ENCODE measurements at places on chromosomes 1 and 21. TPM values are rescaled to one million over a fixed set of nuclear protein-coding genes. Genes with fewer than 3 reads are reported as not detected.

Gene TNFRSF18
- total RNA-seq: 0.61 TPM

Gene FCRL6
- not detected for total RNA-seq

DNA sequence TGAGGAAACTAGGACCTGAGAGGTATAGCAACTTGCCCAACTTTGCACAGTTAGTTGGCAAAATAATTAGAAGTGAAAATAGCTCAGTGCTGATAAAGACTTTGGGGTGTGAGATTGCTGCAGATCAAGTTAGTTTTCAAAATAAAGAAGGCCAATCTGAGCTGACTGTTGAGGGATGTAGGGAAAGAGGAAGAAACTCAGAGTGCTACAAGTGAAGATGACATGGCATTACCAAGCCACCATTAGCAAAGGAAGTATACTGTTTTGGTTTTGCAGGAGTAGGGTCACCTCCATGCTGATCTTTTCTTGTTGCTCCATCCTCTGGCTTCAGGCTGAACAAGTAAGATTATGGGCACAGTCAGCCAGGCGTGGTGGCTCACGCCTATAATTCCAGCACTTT, 78.7 kb upstream of the ADAM30 start:
- H3K27me3 ChIP-seq: no peaks in the 10 kb centered on the region
- H3K27ac ChIP-seq: no peak overlapping the region
- no peaks in the 10 kb centered on the region for H3K36me3 ChIP-seq
- no peak overlapping the region for H3K4me3 ChIP-seq
- DNase-seq: no peak
- H3K4me1 ChIP-seq: no peaks in the 10 kb centered on the region

DNA sequence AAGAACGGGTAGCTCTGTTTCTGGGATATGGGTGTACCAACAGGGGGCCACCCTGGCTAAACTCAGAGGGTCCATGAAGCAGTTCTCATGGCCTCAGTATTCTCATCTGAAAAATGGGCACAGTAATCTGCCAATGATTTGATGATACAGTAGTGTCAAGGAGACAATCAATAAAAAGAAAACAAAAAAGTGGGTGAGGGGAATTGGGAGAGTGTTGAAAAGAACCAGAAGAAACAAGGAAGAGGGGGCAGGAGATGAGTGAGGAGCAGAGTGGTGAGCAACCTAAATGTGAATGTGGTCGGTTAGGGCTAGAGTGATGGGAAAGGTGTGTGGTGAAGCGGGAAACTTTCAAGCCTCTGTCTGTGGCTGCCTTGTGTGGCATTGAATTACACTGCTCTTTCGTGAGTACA, 2.0 kb downstream of the SLAMF7 start:
- no peak for DNase-seq
- H3K4me3 ChIP-seq: no peak overlapping the region
- no peaks in the 10 kb centered on the region for H3K36me3 ChIP-seq
- no peak overlapping the region for H3K27ac ChIP-seq

DNA sequence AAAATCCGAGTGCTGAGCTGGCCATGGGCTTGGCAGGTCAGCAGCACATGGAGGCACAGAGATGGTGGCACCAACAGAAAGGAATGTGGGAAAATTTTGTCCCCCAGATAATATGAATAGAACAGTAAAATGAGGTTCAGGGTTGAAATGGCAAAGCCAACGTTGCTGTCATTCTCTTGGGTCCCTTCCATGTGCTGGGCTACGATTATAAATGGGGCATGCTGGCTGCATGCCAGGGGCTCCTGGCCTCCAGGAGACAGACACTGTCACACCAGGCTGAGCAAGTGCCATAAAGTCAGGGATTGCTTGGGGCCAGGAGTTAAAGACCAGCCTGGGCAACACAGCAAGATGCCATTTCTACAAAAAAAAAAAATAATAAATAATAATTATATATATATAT, 77.1 kb downstream of the TOMM20 start:
- H3K36me3 ChIP-seq: no peaks in the 10 kb centered on the region
- DNase-seq: no peak
- no peaks in the 10 kb centered on the region for H3K4me1 ChIP-seq
- H3K27ac ChIP-seq: no peak overlapping the region
- no peak overlapping the region for H3K4me3 ChIP-seq

DNA sequence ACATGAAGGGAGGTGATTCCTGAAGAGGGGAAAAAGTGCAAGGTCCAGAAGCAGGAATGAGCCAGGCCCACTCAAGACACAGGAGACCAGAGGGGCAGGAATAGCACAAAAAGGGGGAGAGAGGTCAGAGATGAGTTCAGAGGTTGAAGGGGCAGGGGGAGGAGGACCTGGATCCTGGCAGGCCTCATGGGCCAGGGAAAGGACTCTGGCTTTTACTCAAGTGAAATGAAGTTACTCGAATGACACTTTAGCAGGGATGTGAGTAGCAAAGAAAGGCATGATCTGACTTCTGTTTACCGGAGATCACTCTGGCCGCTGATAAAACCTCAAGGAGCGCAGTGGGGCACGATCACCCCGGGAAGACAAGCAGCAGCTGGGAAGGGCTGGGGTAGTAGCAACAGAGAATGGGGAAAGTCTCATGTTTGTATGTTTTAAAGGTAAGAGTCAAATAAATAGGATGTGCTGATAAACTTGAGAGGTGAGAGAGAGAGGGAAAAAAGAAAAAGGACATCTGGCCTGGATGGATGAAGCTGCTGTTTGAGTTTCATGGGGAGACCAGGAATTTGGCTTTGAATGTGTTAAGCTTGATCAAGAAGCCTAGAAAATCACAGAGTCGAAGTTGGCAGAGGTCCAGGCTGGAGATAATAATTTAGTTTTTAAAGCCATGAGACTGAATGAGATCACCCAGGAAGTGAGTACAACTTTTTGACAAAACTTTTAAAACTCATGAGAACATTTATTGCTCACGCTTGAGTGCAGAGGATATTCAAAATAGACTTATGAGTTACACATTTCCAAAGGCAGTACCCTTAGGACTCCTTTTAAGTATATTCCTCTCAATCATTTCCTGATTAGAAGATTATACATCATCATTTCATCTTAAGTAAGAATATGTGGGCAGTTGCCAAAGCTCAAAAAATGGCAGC, 156.0 kb downstream of the RERE start:
- H3K27ac ChIP-seq: peak overlapping the region; percentile 34
- H3K27me3 ChIP-seq: no peaks in the 10 kb centered on the region
- peak; percentile 35 for DNase-seq
- peaks cover 17% of the 10 kb centered on the region for H3K4me1 ChIP-seq
- H3K4me3 ChIP-seq: no peak overlapping the region

GRCh38 chr1:59431566-59432294, 134.8 kb downstream of the FGGY start:
- peaks cover 5% of the 10 kb centered on the region for H3K4me1 ChIP-seq
- H3K27ac ChIP-seq: no peak overlapping the region
- no peaks in the 10 kb centered on the region for H3K27me3 ChIP-seq

All from colonic mucosa (tissue), 4 donors.